WTC11 (cell line): ENCODE measurements at places on chromosomes 12 and 14. TPM values are rescaled to one million over a fixed set of nuclear protein-coding genes. Genes with fewer than 3 reads are reported as not detected.

DNA sequence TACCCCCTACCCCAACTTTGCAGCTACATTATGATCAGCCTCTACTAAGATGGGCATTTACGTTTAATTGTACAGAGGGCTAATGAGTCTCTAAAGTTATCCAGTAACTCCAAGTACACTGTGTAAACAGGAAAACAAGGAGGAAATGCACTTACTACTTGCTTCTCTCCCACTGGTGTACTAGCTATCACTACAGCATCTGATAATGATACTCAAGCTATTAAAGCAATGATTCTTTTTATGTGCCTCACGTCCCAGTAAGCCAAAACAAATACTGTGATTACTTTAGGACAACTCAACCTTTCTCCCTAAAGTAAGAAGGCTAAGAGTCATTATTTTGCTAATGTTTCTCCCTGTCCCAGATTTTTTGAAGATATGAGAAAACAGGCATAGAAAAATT lies 128.6 kb upstream of the CCDC175 start:
- H3K4me3 ChIP-seq, result no peak overlapping the region
- no peak for DNase-seq
- H3K27ac ChIP-seq, result no peak overlapping the region
- no peaks in the 10 kb centered on the region for H3K4me1 ChIP-seq

DNA sequence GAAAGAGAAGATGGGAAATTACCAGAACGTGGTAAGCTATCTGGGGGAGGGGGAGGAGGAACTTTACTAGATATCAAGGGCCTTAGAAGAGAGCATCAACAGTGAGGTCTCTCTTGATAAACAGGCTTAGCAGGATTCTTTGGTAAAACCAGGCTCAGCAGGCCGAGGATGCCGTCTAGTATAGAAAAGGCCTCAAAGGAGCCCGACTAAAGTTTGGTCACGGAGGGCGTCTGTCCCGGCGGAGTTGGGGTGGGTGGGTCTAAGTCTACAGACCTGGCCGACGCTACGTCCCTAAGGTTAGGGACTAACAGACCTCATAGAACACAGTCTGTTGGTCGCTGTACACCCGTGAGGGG lies 538 bp upstream of the TIGAR start:
- peaks cover 27% of the 10 kb centered on the region for H3K4me1 ChIP-seq
- peaks cover 12% of the 10 kb centered on the region for H3K36me3 ChIP-seq
- H3K27me3 ChIP-seq, result peaks cover 18% of the 10 kb centered on the region

DNA sequence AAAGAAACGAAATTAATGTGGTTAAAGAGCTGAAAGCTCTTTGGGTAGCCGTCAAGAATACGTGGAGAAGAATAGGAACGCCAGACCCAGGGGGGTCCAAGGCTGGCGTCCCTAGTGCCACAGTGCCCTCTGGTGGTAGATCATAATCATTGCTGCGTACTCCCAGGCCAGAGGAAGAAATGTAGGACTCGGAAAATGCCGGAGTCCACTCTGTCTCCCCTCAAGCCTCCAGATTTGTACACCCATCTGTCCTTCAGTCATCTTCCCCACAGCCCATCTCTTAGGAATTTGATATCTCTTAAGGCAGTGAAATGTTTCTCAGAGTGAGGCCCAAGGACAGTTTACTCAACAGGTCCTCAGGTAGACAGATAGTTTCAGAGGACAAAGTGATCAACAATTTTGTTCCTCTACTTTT lies 25.4 kb upstream of the PLEKHG6 start:
- peaks cover 5% of the 10 kb centered on the region for H3K27me3 ChIP-seq
- H3K4me3 ChIP-seq, result no peak overlapping the region
- no peak overlapping the region for H3K27ac ChIP-seq
- peaks cover 20% of the 10 kb centered on the region for H3K4me1 ChIP-seq
- DNase-seq, result peak; percentile 73
- H3K36me3 ChIP-seq, result peaks cover 7% of the 10 kb centered on the region

DNA sequence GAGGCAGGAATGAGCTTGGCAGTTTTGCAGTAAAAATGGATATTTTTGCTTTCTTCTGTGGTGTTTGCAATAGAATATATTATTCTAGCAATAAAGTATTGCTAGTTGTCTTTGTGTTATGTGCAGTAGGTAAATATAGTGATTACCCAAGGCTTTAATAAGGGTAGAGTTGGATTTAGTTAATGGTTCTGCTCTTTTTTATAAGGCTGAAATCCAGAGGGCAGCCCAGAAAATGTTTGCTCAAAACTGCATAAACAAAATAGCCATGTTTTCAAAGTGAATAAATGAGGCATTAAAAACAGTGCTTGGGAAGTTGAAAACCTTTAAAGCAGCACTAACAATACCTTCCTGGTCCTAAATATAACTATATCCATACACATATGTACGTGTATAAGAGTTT lies 162.4 kb downstream of the SLC5A8 start:
- no peaks in the 10 kb centered on the region for H3K27me3 ChIP-seq
- H3K36me3 ChIP-seq, result no peaks in the 10 kb centered on the region
- H3K4me1 ChIP-seq, result no peaks in the 10 kb centered on the region
- H3K4me3 ChIP-seq, result no peak overlapping the region
- no peak overlapping the region for H3K27ac ChIP-seq

DNA sequence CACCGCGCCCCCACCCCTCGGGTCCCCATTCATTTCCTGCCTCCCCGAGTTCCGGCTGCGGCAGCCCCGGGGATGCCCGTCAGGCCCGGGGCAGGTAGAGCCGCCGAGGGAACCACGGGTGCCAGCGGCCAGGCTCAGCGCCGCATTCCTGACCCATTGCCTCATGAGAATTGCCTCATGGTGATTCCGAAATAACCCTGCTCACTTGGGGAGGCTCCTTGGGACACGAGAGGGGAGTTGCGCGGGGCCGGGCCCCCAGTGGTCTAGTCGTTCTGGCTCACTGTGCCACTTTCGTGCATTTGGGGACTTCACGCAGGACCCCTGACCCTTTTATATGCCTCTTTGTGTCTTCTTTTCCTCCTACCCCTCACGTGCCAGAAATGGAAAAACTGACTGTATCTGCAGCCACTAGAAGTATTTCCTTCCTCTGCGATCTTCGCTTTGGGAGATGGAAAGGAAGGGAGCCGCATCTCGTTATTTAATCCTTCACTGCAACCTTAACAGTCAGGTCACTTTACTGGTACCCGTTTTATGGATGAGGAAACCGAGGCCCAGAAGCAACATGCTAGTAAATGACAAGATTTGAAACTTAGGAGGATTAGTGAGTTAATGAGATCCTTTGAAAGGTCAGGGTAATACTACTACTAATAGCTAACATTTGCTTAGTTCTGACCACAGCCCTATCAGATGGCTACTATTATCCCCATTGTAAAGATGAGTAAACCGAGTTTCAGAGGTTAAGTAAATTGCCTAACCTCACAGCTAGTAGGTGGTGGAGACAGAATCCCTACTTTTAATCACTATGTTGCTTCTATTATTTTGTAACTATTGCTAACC lies 768 bp downstream of the PTPN11 start:
- peak overlapping the region; percentile 83 for H3K27ac ChIP-seq
- peaks cover 2% of the 10 kb centered on the region; the same call in 1 of the 2 replicates for H3K27me3 ChIP-seq
- peak overlapping the region; percentile 86 for H3K4me3 ChIP-seq
- H3K4me1 ChIP-seq, result peaks cover 17% of the 10 kb centered on the region
- no peaks in the 10 kb centered on the region for H3K36me3 ChIP-seq
- peak; percentile 65 for DNase-seq

SLC25A21 gene
- total RNA-seq, result 3.8 to 8.2 TPM (median 6.0 TPM) in 3 replicates
